Inflammatory macrophage treated with lipopolysaccharide for 4 hours (primary cell): ENCODE measurements at places on chromosomes 3 and 15.

- no peak for DNase-seq
Measured at GRCh38 chr3:114144909-114145688, 33.8 kb downstream of the DRD3 start.

DNA sequence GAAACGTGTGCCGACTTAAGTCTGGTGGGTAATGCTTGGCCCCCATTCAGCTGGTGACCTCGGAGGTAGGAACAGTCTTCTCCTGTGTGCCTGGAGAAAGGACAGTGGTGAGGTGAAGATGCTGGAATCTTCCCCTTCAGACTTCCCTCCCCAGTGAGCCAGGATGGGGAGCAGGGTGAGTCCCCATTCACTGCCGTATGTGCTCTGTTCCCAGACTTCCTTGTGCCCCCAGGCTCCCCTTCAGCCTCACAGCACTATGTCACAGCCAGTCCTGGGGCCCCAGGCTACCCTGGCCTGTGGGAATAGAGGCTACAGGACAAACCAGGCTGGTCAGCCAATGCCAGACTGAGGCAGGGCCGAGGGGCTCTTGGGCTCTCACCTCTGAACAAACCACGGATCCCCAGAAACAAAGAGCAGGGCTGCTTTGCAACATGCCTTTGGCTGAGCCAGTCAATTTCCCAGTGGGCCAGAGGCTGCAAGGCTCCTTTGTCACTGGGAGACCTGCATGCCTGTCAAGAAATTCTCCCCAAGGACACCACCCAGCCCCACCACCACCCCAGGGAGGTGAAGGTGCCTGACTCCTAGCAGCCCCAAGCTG lies 31.8 kb upstream of the HHATL start:
- no peak for DNase-seq

- peak; percentile 71 for DNase-seq
Measured at GRCh38 chr3:3632449-3632848, 166.8 kb upstream of the LRRN1 start.

- DNase-seq = no peak
Measured at GRCh38 chr3:40768046-40768445, 243.3 kb downstream of the ZNF621 start.

DNA sequence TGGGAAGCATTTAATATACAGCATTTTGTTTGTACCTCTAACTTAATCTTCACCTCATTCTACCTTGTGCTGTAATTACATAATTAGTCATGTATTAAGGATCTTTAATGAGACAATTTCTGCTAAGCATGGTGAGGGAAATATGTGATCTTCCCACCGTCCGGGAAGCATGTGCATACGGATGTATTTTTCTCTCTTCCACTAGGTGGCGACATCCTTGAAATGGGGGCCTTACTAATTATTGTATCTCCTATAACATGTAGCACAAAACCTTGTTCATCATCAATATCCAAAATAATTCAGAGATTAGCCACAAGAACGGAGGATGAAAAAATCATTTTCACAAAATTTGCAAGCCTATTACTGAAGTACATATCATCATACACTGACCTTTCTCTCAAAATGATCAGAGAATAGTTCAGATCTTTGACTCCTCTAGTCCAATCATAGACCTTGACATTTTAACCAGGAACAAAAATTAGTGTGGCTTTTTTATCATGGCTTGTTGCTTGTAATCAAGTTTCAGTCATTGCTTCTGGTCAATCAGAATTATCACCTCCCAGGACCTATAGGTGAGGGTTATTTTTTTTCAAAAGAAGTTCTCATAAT lies 148.9 kb upstream of the GBE1 start:
- peak; percentile 54 for DNase-seq

- DNase-seq = no peak
Measured at GRCh38 chr3:48238531-48239085, 2.3 kb upstream of the ZNF589 start.
